Stimulated activated CD8-positive, alpha-beta memory T cell treated with anti-CD3 and anti-CD28 coated beads, Interleukin-15, amount 100 ng/mL, for 24 hours (primary cell): ENCODE measurements at places on chromosomes 2 and 18.

GRCh38 chr2:74502720-74503505 lies 3.5 kb upstream of the LBX2 start:
- no peak for DNase-seq

GRCh38 chr18:27652480-27653121 lies 467.5 kb upstream of the CHST9 start:
- DNase-seq, result no peak

DNA sequence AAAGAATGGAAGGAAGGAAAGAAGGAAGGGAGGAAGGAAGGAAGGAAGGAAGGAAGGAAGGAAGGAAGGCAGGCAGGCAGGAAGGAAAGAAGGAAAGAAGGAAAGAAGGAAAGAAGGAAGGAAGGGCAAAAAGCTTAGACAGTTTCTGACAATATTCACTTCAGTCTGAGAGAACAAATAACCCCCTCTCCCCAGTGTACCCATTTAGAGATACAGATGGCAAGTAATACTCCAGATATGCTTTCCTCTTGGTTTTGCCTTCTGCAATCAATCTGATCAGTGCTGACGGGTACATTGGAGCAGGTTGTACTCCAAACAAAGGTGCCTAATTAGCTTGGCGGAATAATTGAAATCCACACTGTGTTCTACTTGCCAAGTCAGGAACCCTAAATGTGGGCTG lies 534.6 kb upstream of the TMEFF2 start:
- no peak for DNase-seq

DNA sequence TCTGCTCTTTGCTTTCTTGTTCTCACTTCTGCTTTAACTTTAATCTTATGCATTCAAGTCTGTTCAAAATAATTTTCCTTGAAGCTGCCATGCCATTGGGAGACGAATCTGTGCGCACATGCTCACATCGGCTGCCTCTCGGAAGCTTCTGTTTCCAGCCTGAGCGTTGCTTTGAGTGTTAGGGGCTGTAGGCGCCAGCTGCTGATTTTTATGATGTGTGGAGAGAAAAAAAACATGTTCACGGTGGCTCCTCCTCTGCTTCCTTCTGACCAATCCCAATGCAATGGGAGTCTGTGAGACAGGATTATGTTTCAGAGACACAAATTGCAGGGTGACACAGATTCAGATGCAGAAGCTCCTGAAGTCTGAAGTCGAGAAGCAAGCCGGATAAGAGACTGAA lies at the start of gene MC4R:
TSS of gene MC4R (minus strand) at position 180 of the 400 bp plus-strand sequence. CDS start 426 bp downstream, outside the sequence.
- DNase-seq, result no peak

DNA sequence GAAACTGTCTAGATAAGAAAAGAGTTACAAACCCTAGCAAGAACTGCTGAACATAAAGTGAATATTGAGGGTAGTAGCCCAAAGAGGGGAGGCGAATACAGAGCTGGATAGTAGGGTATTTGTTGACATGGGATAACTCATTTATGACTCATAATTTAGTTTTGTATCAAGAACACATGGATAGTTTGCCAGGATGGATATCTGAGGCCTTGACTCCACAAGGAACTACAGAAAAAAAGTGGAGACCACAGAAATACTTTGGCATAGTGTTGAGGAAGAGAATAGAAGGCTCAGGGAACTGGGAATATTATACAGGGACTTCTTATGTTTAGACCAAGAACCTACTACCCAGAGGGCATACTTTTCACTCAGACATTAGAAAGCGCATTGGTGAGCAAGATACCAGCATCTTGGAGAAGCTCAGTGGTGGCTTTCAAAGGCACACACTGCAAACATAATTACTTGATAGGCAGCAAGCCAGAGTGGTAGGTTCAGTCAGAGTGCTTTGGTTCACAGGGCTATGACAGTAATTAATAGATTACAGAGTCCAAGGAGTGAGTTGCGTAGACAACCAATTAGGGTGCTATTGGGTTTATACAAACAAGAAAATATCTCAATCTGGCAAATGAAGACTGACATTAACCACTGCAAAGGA lies 51.9 kb upstream of the ZBTB7C start:
- no peak for DNase-seq

GRCh38 chr2:8278709-8279354 lies 403.0 kb upstream of the ID2 start:
- no peak for DNase-seq

- DNase-seq, result no peak
These were observed 315.3 kb upstream of the SKOR2 start for GRCh38 chr18:47566809-47567208.

GRCh38 chr2:219243291-219243761 lies 1.9 kb downstream of the GLB1L start:
- no peak for DNase-seq

GRCh38 chr18:30862900-30863299 lies 179.6 kb downstream of the DSC3 start:
- no peak for DNase-seq

- DNase-seq, result no peak
These were observed 5.5 kb downstream of the CYP1B1 start for GRCh38 chr2:38070438-38070837.

DNA sequence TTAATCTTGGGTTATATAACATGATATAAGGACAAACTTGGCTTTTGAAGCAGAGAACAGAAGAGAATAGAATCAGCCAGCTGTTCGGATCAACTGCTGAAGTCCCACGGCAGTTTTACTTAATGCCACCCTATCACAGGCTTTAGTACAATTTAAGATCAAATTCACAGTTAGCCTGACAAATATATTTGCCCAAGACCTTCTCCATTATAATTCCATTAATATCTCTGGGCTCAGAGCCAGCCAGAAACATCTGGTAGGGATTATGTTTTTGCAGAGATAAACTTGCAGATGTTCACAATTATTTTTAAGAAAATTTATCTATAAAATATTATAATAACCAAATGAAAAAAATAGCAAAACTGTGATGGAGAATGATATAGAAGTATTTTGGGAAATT lies 381.4 kb downstream of the RAD51AP2 start:
- DNase-seq, result no peak

GRCh38 chr18:3594760-3595368 lies 144.9 kb downstream of the TGIF1 start:
- no peak for DNase-seq

GRCh38 chr18:51133580-51134160 lies 63.8 kb downstream of the MEX3C start:
- DNase-seq, result no peak

DNA sequence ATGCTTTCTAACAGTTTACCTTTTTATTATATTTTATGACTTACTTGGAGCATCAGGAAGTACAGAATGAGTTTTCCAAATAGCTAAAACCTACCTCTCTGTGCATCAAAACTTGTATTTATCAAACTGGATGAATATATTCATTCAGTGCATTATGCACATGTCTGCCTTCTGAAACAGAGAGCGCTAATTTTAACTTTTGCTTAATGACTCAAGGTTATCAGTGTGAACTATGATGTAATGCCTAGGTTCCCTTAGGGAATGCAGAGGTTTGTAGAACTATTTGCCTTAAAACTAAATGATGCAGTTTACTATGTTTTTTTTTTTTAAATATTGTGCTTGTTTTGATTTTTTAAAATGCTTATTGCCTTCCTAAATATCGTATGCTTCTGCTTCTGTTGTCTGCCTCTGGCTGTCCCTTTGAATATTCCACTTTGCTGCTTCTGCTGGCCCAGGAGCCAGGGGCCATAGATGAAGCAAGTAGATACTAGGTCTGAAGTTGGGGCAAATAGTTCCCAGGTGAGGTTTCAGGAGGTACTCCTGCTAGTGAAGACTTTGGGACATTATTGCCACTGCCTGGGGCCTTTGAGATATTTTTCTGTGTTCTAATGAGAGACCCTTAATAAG lies 16.5 kb downstream of the TMEM178A start:
- DNase-seq, result no peak

DNA sequence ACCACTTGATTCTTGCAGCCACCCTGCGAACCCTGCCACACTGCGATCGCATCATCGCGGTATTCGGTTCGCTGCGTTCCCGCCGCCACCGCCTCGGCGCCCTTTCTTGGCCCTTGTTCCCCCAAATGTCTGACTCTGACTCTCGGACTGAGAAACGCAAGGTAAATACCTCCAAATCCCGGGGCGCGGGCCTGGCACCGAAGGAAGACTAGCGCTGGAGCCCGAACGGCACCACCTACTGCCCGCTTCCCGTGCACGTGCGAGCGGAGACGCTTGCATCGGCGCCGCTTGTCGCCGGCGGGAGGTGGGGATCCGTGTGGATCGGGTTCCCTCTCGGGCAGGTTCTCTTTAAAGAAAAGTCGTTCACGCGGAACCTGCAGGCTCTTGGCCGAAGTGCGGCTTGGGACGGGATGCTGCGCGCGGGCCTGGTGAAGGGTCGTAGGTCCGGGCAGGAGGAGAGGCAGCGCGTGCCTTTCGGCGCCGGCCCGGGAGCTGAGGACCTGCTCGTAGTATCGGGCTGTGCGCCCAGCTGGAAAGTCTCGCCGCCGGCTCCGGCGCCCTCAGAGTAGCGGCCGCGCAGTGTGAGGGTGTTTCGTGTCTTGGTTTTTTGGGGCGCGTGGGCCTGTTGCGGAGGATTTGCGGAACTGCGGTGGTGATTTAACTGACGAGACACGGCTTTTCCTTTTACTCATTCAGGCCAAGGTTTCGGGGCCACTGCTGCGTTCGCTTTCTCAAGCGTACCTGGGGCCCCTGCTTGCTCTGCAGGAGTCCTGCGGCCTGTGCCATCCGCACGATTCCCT lies 514 bp downstream of the BCL2L11 start:
- peak; percentile 37 for DNase-seq

DNA sequence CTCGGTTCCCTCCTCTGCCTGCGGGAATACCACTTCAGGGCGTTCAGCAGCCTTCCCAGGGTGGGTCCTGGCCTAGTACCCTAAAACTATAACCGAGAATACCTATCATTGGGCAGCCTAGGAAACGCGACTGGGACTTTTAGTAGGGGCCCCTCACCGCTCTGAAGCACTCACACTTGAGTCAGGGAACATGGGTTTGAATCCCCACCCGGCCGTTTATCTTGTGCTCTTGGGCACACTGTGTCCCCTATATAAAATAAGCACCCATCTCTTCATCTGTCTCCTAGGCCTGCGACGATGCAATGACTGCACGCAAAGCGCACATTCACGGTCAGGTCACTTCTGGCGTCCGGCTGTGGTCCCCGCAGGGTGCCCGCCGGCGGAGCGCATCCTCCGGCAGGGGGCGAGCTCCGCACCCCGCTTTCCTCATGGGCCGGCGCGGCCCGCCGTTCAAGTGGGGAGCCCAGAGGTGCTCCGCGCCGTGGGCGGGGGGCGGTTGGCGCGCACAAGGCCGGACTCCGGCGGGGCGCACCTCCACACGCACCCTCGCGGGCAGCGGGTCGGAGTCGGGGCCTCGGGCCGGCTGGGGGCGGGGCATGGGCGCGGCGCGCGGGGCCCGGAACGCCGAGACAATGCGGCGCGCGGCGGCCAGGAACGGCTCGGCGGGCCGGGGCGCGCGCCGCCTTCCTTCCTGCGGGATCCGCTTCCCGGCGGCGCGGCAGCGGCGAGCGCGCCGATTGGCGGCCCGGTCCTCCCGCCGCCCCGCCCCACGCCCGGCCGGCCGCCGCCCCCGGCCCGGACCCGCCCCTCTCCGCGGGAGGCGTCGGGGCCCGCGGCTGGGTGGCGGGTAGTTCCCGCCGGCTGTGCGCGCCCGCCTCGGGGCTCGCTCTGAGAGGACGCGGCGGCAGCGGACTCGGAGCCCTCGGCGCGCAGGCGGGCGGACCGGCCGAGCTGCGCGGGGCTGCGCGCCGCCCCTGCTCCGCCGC lies at the start of gene ASAP2:
TSS of gene ASAP2 (plus strand) at position 850 of the 986 bp plus-strand sequence. CDS start 293 bp downstream, outside the sequence.
- no peak for DNase-seq

DNA sequence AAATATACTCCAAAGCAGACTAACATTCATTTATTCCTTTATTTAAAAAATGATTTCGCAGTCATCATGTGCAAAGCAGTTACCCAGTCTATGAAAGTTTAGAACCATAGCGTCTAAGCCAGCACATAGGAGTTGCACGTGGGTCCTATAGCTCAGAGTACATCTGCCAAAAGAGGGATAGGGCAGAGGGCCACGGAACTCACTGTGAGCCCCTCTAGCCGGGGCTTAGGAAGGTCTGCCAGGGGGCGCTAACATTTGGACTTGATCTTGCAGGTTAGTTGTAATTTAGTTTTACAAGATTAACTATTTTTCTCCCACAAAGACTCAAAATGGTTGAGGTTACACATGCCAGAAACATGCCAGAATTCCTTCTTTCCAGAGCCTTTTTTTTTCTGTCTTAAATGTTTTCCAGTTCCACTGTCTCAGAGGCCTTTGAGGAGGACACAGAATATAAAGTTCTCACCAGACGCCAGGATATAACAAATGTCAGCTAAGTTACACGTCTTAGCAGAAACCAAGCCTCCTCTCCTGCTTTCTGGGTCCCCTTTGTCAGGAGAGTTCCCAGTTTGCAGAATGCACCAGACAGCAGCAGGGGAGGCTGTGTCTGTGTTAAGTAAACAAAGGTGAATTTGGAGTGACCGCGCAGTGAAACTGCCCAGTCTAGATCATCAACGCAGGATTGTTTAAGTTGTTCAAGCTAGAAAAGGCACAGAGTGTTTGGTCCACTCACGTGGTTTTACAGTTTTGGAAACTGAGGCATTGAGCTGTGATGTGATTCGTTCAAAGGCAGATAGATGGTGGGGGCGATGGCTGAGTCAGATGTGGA lies 292.0 kb downstream of the PRKCE start:
- DNase-seq, result no peak

DNA sequence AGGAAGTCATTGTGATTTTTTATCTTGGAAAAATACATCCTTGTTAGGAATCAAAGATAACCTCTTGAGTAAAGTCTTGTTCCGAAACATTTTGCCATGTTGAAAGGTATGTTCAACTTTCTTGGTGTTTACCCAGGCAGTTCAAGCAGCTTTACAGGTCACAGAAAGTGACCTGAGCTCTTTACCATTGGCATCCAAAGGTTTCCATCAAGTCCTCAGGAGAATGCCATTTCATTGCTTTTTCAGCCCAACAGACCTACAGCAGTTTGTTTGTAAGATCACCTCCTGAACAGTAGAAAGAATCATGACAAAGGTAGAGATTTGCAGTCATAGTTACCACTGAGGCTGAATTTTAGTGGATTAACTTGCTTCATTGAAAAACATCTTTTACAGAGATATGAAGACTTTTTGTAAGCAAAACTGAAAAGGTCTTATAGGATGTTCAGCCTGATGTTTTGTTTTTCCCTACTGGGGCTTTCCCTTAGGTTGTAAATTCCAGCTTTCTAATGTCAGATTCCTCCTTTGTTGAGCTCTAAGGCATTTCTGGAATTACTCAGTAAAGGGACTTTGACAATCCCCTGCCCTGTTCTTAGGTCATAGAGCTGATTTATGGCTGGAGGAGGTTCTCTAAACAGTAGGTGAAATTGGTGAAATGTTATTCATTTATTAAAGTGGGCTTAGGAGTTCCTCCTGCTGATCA lies 236.8 kb upstream of the RBMS1 start:
- DNase-seq, result no peak
